Activated T-cell treated with anti-CD3 and anti-CD28 coated beads for 1 hour (primary cell): ENCODE measurements at places on chromosomes 16 and 17.

DNA sequence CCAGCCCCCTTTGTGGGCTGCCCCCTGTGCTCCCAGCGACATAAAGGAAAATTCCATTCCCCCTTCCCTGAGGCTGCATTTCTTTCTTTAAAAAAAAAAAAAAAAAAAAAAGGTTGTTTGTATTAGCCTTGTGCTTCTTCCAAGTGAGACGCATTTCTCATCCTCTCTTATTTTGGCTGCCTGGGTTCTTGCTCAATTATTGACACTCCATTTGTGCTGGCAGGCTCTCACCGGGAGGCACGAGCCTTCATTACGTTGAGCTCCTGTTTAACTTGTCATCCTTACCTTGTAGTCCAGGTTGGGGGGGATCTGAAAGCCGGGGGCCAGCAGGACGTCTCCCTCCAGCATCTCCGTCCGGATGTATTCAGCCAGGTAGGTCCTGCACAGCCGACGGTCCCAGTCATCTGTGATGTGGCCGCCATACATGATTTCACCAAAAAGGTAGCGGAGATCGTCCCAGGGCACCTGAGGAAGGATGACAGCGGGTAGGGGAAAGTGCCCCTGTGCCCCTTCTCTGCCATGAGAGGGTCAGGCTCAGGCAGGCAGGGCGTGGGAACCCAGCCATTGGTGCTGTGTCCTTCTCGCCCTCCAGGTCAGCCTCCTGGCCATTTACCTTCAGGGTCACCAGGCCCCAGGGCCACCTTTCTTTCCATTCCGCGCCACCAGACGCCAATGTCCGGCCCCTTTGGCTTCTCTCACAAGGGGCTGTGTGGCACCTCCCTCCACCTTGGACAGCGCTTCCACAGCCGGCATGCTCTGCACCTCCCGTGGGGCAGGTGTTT lies 50.6 kb downstream of the PGS1 start:
- no peak for DNase-seq

GRCh38 chr16:76294396-76295214 lies 17.4 kb downstream of the CNTNAP4 start:
- DNase-seq = no peak

- DNase-seq = no peak
Observed at GRCh38 chr16:31050280-31051030, 17.1 kb downstream of the STX4 start.

GRCh38 chr17:77216486-77216885 lies 75.7 kb downstream of the SEC14L1 start:
- no peak for DNase-seq

GRCh38 chr17:73340093-73340596 lies 28.3 kb upstream of the CDC42EP4 start:
- no peak for DNase-seq

GRCh38 chr16:72197545-72197944 lies 25.6 kb upstream of the PMFBP1 start:
- no peak for DNase-seq

GRCh38 chr17:80941171-80941570 lies 50.5 kb upstream of the CHMP6 start:
- no peak for DNase-seq

DNA sequence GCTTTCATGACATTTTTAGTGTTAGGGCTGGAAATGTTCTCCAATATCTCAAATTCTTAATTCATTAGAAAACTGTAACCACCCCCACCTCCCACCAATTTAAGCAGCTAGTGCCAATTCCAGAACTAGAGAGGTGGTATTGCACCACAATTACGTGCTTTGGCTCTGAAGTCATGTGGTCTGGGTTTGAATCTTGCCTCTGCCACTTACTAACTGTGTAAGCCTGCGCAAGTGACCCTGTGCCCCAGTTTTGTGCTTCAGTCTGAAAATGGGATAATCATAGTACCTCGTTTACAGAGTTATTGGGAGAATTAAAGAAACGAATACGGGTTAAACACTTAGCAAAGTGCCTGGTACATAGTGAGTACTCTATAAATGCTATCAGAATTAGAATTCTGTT lies 14.2 kb upstream of the MPHOSPH6 start:
- DNase-seq = no peak

DNA sequence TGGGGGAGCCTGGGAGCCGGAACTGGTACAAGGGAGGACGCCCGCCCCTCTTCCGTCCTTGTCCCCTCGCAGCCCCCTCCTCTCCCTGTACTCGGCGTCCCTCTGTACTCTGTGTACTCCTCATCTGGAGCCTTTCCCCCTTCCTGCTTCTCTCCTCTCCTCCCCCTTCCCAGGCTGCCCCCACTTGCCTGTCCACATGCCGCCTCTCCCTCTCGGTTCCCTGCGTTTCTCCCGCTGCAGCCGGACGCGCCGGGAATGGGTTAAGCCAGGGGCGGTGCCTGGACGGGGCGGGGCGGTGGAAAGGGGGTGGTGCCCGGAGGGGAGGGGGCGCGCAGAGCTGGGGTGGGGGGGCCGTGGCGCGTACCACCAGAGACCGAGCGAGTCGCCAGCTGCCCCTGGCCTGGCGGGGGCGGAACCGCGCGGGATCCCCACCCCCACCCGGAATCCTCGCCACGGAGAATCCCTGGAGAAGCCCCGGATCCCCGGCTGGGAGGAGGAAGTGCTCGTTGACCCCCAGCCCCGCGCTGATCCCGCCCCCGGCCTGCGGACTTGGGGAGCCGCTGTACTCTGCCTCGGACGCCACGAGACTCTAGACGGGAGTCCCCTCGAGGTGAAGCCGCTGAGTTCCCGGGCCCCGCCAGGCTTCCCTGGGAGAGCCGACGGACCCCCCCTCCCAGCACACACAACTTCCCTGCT lies 22.6 kb downstream of the GJD3 start:
- DNase-seq = no peak

DNA sequence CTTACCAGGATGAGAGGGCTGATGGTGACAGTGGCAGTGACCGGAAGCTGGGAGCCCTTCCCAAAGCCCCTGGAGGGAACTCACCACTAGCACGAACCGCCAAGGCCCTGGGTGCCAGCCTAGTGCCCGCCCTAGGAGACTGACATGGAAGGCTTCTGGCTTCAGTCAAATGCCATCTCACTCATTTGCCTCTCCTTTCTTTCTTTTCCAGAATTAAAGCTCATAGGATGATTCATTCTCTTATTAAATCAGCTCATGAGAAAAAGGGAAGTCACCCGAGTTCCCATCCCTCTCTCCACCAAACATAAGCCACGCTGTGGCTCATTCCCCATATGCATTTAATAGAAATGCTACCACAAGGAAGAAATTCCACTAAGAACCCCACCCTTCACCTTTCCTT lies 12.1 kb downstream of the CUEDC1 start:
- DNase-seq = no peak

DNA sequence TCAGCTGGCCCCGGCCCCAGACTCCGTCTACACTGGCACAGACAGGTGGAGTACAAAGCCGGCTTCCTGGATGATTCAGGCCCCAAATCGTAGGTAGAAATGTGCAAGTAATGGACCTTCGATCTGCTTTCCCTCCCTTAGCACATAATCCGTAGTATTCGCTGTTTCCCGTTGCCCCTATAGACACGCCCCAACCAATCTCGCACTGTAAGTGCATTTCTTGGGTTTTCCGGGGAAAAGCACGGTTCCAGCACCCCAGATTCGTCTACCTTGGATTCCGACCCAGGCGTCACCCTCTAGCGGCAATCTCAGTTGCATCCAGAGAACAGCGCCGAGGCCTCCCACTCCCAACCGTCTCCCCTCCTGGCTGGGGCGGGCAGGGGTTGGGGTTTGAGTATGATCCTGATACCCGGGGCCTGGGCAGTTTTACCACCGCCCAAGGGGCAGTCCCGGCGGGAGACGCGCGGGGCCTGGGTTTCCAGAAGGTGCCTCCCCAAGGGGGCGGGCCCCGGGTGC lies 12.1 kb upstream of the FOXF1 start:
- DNase-seq = no peak

DNA sequence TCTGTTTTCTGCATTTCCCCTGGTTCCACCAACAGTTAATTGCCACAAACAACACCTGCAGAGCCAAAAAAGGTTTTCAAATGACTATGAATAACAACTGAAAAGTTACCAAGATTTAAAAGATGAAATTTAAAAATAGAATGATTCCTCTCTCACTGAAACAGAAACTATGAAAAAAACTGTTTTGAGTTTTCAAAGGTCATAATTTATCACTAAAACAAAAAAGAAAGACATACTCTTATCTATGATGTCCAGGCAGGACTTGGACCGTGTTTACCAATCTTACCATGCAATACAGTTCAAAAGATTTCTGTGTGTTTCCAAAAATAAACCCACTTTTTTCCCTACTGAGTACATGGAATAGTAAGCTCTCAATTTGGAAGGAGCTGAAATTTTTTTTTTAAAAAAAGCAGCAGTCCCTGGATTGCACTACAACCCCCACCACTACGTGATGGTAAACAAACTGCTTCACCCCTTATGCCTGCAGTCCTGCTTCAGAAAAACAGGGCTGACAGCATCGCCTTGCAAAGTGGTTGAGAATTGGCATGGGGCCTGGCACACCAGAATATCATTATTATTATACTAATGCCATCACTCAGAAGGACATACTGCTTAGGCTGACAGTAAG lies 8.5 kb downstream of the TXNDC11 start:
- no peak for DNase-seq

DNA sequence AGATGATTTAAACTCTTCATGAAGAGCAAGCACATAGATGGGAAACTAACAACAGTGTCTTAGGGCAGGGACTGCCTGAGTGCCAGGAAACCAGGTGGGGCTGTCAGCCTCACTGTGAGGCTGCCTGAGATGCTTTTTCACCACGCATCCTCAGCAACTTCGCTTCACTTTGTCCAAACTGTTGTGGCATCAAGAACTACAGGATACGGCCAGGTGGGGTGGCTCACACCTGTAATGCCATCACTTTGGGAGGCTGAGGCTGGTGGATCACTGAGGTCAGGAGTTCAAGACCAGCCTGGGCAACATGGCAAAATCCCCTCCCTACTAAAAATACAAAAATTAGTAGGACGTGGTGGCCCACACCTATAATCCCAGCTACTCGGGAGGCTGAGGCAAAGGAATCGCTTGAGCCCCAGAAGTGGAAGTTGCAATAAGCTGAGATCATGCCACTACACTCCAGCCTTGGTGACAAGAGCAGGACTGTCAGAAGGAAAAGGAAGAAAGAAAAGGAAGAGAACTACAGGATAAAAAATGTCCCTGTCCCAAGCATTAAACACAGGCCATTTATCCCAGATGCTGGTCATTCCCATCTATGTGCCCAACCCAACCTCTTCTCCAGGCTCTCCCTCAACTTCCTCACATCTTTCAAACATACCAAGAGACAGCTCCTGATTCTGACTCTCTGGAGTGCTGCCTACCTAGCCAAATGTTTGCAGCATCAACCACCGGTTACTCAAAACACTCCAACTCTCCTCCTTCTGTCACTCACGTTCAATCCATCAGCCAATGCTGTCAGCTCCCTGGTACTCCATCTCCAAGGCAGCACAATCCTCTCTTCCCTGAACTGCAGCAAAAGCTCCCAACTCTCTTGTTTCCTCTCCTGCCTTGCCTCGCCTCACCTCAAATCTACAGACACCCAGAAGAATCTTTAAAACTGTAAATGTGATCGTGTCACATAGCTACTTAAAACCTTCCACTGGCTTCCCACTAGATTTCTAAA lies 1.6 kb downstream of the EIF4A3 start:
- no peak for DNase-seq

- no peak for DNase-seq
Observed at GRCh38 chr16:70490261-70490660, 33.1 kb downstream of the COG4 start.

- peak; percentile 66 for DNase-seq
Observed at GRCh38 chr16:66604376-66605176, at the start of gene CMTM3. Gene CMTM3, plus strand, starts transcription at chr16:66604704. Its CDS starts 102 bp downstream, at chr16:66604806.

DNA sequence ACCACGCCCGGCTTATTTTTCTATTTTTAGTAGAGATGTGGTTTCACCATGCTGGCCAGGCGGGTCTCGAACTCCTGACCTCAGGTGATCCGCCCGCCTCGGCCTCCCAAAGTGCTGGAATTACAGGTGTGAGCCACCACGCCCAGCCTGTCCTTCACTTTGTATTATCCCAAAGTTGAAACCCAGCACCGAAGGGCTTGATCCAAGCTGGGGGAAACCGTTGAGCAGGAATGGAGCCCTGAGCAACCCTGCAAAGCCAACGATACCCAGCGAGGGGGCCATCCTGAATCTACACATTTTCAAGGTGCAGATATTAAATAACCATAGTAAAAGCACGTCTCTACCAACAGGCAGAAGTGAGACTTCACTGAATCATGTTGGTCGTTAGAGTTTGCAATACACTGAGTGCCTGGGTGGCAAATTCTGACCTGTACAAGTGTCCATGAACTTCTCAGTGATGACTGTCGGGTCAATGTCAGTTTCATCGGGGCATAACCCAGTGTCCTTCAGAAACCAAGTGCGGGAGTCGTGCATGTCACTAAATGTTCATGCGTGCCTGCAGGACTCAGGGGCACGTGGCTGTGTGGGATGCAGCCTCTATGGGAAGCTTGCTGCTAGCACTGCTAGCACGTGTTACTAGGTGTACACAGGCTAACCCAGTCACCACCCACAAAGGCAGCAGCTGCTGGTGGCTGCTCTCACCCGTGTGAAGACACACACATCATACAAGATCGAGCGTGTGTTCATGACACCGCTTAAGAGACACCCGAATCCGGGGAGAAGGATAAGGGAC lies 10.5 kb upstream of the RBFOX3 start:
- no peak for DNase-seq

DNA sequence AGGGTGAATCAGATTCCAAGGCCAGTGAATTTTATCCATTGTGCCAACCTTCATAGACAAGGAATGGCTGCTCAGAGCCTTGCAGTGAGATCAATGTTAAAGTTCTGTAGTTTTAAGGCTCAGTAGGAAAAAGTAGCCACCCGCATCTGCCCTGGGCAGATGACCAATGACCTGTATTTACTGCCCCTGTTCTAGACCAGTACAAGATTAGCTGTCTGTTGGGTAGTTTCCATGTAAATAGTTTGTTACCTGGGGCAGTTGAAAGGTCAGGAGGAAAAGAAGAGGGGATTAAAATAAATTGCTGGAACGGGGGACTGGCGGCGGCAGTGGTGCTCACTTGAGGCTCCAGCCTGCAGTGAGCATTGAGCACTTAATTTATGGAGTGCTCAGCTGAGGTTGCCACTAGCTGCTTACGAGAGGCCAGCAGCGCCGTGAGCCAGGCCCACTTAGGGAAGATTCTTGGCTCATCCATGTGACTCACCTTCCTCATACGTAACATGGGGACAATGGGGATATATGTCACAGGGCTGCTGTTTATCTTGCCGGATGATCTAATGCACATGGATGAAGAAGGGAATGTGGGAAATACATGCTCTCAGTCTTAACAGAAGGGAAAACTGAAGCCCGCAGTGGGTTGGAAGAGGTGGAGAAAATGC lies 10.7 kb upstream of the NOS2 start:
- no peak for DNase-seq

- DNase-seq = no peak
Observed at GRCh38 chr17:34269969-34270368, at the start of gene CCL7. Gene CCL7, plus strand, starts transcription at chr17:34270221. Its CDS starts 70 bp downstream, at chr17:34270291.

DNA sequence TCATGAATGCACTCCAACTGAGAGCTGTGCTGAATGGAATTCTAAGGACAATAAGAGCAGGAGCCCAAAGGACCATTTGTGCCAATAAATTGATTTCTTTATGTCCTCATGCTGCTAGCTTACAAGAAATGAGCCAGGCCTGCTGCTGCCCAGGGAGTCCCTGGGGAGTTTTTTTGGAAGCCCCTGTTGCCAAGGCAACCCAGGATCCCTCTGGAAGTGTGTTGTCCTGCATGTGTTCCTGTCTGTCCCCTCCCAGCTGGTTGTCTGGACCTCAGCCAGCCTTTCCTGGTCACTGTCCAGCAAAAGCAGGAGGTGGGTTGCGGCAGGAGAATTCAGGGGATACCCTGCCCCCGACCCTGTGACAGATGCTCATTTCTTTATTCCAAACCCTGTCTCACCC lies 51.0 kb upstream of the GPRC5B start:
- DNase-seq = no peak

GRCh38 chr16:31201582-31202413 lies 762 bp downstream of the PYCARD start:
- no peak for DNase-seq
